ENCODE measurements at places on chromosomes 5 and 9.

- DNase-seq: no peak
Measured at GRCh38 chr5:372556-372995, 51.1 kb downstream of the AHRR start.

DNA sequence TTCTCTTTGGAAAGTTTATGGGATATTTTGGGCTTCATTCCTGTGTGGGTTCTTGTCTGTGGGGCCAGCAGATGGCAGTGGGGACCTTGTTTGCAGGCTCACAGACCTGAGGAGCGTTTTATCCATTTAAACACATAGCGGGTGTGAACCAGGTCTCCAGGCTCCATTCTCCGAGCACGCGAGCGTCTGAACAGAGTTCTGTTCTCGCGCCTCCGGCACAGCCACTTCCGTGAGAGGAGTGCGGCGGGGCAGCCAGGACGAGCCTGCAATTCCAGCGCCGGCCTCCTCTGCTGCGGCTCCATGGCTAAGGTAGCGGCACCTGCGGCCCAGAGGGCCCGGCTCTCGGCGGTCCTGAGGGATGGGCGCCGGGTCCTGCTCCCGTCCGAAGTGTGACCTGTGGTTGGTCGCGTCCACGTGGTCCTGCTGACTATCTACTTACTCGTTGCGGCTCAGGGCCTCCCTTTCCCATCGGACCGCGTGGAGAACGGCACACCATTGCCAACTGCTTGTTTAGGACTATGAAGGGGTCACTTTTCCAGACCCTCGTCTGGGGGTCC lies 7.3 kb downstream of the NRARP start:
- no peak for DNase-seq

GRCh38 chr9:34983209-34983608 lies 6.3 kb upstream of the DNAJB5 start:
- no peak for DNase-seq

- no peak for DNase-seq
Measured at GRCh38 chr5:121199216-121199999, 652.3 kb upstream of the FTMT start.

DNA sequence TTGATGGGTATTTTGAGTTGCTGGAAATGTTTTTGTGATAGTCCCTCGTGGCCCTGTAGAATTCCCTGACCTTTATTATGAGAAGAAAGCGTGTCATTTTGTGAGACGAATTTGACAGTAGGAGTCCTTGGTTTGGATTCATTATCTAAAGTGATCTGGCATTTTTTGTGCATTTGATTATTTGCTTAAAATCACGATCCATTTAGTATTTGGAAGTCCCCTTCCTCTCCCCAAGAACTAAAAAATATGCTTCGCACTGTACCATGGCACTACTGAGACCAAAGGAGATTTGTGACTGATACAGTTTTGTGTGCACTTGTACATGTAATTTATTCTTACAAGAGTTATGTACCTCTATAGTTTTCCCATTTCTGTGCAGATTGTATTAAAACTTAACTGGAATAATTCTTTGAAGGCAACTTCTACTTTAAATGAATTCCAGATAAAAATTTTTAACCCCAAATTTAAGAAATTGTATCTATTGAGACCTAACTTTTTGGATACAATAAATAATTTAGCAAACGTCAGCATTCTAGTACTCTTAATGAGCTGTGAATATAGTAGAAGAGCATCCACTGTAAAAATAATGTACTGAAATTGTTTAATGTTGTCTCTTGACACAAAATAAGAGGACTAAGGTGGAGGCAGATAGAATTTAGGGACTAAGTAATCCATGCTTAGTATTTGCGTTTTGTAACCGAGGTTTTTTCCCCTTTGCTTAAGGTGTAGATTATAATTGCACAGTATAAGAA lies 2.1 kb downstream of the MAP3K1 start:
- DNase-seq: no peak

- no peak for DNase-seq
Measured at GRCh38 chr5:1511048-1511447, 12.7 kb downstream of the LPCAT1 start.

- DNase-seq: no peak
Measured at GRCh38 chr5:43773478-43773844, 170.5 kb downstream of the NNT start.

DNA sequence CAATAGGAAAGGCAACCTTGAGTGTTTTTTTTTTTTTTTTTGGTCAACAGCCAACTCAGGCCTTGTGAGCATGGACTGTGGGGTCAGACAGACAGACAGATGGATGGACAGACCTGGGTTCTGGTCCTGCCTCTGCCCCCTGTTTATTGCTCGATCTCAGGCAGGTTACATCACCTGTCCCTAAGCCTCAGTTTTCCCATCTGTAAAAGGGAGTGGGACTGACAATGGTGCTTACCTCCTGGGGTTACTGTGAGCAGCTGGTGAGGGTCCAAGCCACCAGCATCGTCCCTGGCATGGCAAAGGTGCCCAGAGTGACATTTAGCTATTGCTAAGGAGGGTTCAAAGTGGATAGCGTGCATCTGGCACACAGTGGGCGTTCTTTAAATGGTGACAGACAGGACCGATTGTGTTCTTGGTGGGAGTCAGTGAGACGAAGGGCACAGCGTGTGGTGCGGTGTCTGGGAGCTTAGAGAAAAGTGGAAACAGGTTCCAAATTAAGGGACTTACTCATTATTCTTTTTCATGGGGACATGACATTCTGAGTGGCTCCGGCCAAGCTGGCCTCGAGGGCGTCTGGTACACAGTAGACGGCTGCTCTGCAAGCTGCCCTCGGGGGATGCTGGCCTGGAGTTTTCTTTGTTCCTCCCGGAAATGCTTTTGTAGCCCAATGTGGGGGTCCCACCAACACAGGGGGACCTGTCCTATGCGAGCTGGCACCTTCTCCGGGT lies 72.1 kb downstream of the COL27A1 start:
- DNase-seq: no peak

DNA sequence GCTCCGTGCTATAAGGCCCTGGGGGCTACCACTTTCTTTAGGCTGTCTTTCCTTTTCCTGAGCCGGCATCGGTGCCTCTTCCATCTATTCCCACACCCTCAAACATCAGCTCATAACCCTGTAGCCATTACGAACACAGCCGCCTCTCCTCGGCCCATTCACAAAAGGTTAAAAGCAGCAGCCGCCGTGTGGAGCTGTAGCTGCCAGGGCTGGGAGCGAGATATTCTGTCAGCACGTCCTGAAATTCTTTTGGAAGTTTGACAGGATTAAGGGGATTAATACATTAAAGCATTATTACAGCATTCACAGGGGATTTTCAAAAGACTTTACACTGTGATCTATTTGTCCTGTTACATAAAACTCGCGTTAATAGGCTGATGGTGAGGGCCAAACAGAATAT lies 428.2 kb downstream of the CDK5RAP2 start:
- no peak for DNase-seq

DNA sequence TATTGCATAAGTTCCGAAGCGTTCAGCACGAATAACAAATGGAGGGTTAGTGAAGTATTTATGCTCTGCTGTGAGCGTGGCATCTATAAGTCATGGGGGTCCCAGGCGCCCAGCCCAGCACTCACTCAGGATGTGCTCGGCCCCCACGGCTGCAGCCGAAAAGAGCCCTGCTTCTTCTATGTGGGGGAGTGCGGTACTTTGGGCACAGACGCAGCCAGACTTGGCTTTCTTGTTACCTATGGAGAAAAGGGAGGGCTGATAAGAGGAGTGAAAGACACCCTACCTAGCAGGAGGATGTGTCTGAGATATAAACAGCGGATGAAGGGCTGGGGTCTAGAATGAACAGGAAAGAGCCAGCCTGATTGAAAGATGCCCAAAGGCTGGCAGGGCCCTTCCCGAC lies 51.4 kb downstream of the MRPL36 start:
- DNase-seq: no peak

- DNase-seq: no peak
Measured at GRCh38 chr9:109919736-109920408, 139.9 kb downstream of the PALM2AKAP2 start.

GRCh38 chr5:123289210-123289609 lies 134.0 kb downstream of the CEP120 start:
- no peak for DNase-seq

GRCh38 chr5:133232011-133232410 lies 180.2 kb downstream of the HSPA4 start:
- no peak for DNase-seq

DNA sequence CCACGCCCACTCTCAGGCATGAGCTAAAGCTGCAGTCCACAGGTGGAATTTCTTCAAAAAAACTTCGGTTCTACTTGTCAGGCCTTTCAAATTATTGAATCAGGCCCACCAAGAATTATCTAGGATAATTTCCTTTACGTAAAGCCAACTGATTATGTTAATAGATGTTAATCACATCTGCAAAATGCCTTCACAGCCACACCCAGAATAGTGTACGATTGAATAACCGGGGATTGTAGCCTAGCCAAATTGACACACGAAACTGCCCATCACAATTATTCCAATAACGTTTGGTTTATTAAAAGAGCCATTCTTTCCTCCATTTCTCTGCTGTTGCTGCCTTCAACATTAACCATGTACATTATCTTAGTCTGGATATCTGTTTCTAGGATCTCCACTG lies 148.7 kb downstream of the NR3C1 start:
- DNase-seq: no peak

GRCh38 chr5:89241186-89241585 lies 358.2 kb upstream of the MEF2C start:
- DNase-seq: no peak

DNA sequence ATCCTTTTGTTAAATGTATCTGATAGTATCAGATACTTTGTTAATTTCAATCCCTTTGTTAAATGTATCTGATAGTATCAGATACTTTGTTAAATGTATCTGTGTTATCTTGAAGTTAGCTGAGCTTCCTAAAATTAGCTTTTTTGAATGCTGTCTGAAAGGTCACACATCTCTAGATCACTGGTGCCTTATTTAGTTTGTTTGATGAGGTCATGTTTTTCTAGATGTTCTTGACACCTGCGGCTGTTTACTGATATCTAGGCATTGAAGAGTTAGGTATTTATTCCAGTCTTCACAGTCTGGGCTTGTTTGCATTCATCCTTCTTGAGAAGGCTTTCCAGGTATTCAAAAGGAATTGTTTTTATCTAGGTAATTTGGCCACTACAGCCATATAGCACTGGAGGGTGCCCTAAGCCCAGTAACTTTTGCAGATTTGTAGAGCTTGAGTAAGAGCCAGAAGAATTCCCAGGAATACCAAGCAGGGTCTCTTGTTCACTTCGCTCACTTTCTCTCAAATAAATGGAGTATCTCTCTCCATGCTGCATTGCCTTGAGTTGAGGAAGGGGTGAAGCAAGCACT lies 435.4 kb upstream of the GRAMD2B start:
- DNase-seq: no peak

- DNase-seq: no peak
Measured at GRCh38 chr5:30099634-30100033, 1093.9 kb upstream of the CDH6 start.

GRCh38 chr9:84788803-84789462 lies 119.4 kb downstream of the NTRK2 start:
- no peak for DNase-seq

DNA sequence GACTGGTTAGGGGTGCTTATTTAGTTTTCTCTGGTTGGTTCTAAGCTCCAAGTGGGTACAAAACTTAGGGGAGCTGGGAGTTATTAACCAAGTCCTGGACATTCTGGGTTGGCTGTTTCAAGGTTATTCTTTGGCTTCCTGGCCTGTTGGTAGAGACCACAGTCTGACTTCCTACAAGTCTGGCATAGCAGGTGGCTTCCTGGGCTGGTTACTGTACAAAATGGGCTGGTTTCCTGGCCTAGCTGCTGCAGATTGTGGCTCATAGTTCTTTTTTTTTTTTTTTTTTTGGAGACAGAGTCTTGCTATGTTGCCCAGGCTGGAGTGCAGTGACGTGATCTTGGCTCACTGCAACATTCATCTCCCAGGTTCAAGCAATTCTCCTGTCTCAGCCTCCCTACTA lies 46.3 kb upstream of the BARHL1 start:
- DNase-seq: no peak

GRCh38 chr9:7777771-7778170 lies 21.8 kb downstream of the DMAC1 start:
- DNase-seq: no peak

DNA sequence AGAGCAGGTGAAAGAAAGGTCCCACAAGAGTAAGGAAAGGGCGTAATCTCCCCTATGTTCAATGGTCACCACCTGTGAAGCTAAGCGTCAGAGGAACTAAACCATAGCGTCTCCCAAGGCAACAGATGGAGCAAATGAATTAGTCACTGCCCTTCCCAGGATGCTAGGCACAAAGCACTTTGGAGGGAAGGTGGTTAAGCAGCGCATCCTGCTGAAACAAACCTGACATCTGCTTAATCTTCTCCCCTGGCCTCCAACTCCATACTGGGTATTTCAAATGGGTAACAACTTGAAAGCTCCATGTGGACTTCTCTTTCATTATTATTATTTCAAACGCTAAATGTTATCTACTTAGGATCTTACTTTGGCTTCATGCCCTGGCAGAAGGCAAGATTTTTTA lies 227.3 kb downstream of the MLLT3 start:
- peak; percentile 86 for DNase-seq

GRCh38 chr5:174426388-174426787 lies 298.0 kb upstream of the MSX2 start:
- no peak for DNase-seq

- peak; percentile 68 for DNase-seq
Measured at GRCh38 chr9:121282277-121283079, 14.5 kb downstream of the GSN start.

GRCh38 chr9:92992549-92992948 lies 45.2 kb downstream of the FGD3 start:
- no peak for DNase-seq

DNA sequence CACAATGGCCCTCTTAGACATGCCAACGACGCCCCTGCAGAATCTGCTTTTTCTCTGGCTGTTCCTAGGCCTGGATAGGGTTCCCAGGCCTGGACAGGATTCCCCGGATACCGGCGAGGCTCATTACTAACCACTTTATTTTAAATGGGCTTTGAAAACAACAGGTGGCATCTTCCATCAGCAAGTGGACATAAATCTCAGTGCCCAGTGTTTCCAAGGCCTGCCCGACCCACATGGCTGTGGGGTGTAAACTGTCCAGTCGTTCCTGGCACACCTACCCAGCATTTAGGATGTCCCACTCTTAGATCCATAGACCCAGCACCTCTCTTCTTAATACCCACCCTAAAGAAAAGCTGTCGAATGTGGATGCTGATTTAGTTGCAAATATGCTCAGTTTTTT lies 896 bp downstream of the CMBL start:
- no peak for DNase-seq

GRCh38 chr5:116410336-116410890 lies 164.2 kb downstream of the SEMA6A start:
- DNase-seq: no peak

DNA sequence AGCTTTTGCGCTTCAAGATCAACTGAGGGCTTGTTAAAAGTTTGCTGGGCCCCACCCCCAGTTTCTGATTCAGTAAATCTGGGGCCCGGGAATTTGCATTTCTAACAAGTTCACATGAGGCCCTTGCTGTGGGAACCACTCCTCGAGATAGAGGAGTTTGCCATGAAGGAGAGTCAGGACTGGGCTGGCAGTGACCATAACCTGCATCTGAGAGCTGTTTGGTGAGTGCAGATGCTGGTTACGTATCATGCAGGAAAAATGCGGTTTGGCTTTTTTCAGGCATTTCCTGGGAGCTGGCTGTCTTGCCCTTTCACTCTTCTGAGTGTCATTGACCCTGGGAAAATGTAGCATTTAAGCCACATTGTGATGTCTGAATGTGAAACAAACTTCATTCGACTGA lies 9.4 kb upstream of the ANGPTL2 start:
- no peak for DNase-seq

GRCh38 chr5:148509893-148510292 lies 126.1 kb downstream of the FBXO38 start:
- no peak for DNase-seq

GRCh38 chr5:158275511-158275910 lies 416.6 kb upstream of the CLINT1 start:
- peak; percentile 83 for DNase-seq

- DNase-seq: no peak
Measured at GRCh38 chr5:157820593-157821252, 38.2 kb downstream of the CLINT1 start.
